ENCODE measurements at places on chromosomes 5 and 9. TPM values are rescaled to one million over a fixed set of nuclear protein-coding genes. Genes with fewer than 3 reads are reported as not detected.

The GAS1 gene
- polyA plus RNA-seq: 116 TPM

DNA sequence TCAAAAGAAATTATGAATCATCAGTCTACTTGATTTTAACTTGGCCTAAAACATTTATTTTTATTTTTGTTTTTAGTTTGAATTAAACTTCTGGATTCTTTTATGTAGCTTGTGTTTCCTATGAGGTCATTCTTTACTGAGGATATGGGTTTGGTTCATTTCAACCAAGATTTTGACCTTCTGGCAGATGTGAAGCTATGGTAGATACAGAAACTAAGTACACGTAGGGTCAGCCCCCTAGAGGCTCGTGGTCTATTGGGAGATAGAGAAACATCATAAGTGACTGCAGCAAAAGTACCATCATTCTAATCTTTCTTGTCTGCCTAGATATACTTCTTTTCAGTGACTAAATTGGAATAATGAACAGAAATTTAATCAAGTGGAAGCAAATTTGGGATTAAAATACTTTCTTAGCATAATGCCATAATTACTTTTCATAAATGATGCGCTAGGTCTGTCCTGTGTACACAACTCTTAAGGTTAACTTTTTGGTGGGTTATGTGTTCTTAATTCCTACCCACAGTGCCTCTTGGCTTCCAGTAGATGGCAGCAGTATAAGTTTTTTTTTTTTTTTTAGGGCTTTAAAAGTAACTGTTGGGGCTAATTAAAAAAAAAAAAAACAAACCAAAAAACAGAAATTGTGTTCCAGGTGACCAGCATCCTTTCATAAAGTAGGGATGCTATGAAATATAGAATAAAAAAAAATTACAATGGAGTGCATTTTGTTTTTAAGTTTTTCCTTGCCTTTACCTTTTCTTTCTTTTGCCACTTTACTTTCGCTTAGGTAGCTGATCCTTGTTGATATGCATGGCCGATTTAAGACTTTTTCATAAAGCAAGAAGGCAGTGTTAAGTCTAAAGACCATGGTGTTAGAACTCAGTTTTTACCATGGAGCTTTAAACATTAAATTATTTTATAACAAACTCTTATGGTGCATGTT is 49.9 kb downstream of the LRRTM2 start:
- peak overlapping the region; percentile 6 for H3K27ac ChIP-seq
- no peak for DNase-seq
- H3K36me3 ChIP-seq: peaks cover 18% of the 10 kb centered on the region
- no peaks in the 10 kb centered on the region for H3K27me3 ChIP-seq
- H3K4me3 ChIP-seq: no peak overlapping the region

GRCh38 chr9:121667890-121668289 is 16.5 kb downstream of the DAB2IP start:
- DNase-seq: no peak
- H3K4me3 ChIP-seq: no peak overlapping the region
- H3K36me3 ChIP-seq: peaks cover 10% of the 10 kb centered on the region
- H3K4me1 ChIP-seq: peaks cover 14% of the 10 kb centered on the region

- no peak overlapping the region for H3K4me3 ChIP-seq
- no peaks in the 10 kb centered on the region for H3K4me1 ChIP-seq
- no peak overlapping the region for H3K27ac ChIP-seq
- DNase-seq: no peak
These were observed 46.3 kb downstream of the NNT start for GRCh38 chr5:43649256-43649655.

GRCh38 chr9:134360897-134361296 is 34.6 kb downstream of the RXRA start:
- H3K27me3 ChIP-seq: no peaks in the 10 kb centered on the region
- H3K27ac ChIP-seq: no peak overlapping the region
- H3K4me3 ChIP-seq: no peak overlapping the region
- peaks cover 57% of the 10 kb centered on the region for H3K4me1 ChIP-seq

The ECM2 gene
- 17.2 TPM for polyA plus RNA-seq

The FOXD4L3 gene
- polyA plus RNA-seq: 0.20 TPM

GRCh38 chr5:9126490-9126889 is 419.4 kb downstream of the SEMA5A start:
- no peak overlapping the region for H3K27ac ChIP-seq
- no peaks in the 10 kb centered on the region for H3K27me3 ChIP-seq
- DNase-seq: no peak
- H3K36me3 ChIP-seq: no peaks in the 10 kb centered on the region

The SPATA31D1 gene
- polyA plus RNA-seq: not detected

The PTPRD gene
- polyA plus RNA-seq: 80.0 TPM

- peak; percentile 76 for DNase-seq
- H3K27me3 ChIP-seq: no peaks in the 10 kb centered on the region
- H3K27ac ChIP-seq: peak overlapping the region; percentile 79
- H3K4me3 ChIP-seq: peak overlapping the region; percentile 77
These were observed 813 bp downstream of the GNAQ start for GRCh38 chr9:78030553-78031443.

DNA sequence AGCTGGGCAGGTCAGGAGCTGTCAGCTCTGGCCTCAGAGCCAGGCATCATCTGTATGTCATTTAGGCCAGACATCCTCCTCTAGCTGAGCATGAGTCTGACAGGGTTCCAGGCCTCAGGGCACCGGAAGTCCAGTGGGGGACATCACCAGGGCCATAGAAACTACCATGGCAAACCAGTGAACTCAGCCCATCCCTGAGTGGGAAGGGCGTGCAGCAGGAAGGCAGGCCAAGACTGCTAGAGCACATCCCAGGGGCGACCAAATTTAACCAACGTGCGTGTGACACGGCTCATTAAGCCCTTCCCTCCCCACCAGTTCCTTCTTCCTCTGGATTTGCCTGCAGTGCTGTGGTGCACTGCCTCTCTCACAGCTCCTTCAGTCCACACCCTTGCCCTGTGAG is 75.9 kb downstream of the COL27A1 start:
- no peak for DNase-seq
- H3K36me3 ChIP-seq: peaks cover 31% of the 10 kb centered on the region
- H3K27ac ChIP-seq: peak overlapping the region; percentile 51
- H3K27me3 ChIP-seq: no peaks in the 10 kb centered on the region
- H3K4me1 ChIP-seq: peaks cover 73% of the 10 kb centered on the region

DNA sequence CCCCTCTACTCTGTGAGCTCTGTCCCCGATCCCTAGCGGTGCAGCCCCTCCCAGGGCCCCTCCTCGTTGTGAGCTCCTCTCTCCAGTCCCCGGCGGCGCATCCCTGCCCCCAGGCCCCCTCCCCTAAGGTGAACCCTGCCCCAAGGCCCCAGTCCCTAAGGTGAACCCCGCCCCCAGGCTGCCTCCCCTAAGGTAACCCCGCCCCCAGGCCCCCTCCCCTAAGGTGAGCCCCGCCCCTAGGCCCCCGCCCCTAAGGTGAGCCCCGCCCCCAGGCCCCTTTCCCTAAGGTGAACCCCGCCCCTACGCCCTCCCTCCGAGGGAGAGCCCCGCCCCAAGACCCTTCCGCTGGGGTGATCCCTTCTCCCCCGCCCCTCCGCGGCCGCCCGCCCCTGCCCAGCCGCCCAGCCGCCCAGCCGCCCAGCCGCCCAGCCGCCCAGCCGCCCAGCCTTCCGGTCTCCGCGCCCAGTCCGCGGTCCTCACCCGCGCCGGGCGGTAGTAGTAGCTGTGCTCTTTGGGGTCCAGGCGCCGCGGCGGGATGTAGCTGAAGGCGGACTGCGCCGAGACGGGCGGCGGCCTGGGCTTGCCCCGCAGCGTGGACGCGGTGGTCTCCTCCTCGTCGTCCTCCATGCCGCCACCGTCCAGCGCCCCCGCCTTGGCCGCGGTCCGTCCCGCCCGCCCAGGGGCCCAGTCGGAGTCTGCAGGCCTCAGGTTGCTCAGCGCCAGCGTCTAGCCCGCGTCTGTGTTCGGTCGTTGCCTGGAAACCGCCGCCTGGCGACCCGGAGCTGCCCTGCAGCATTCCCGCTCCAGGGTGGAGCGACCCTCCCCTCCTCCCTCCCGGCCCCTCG is at the start of gene CFAP90:
Gene CFAP90 (minus strand): TSS at position 739 of the 845 bp plus-strand sequence. CDS start 112 bp downstream, at position 627.
- no peak within 1 kb of the TSS for H3K27ac ChIP-seq
- peaks cover 15% of the 10 kb centered on the region for H3K4me1 ChIP-seq
- H3K36me3 ChIP-seq: no peaks in the 10 kb centered on the region
- peak within 1 kb of the TSS; percentile 37 for H3K4me3 ChIP-seq
- H3K27me3 ChIP-seq: peaks cover 22% of the 10 kb centered on the region

GRCh38 chr9:130681769-130682420 is 11.7 kb upstream of the EXOSC2 start:
- H3K4me1 ChIP-seq: peaks cover 12% of the 10 kb centered on the region
- H3K4me3 ChIP-seq: peak overlapping the region; percentile 34
- no peak overlapping the region for H3K27ac ChIP-seq
- no peaks in the 10 kb centered on the region for H3K36me3 ChIP-seq
- H3K27me3 ChIP-seq: peaks cover 52% of the 10 kb centered on the region

GRCh38 chr5:148839960-148840359 is 13.5 kb downstream of the ADRB2 start:
- H3K27me3 ChIP-seq: no peaks in the 10 kb centered on the region
- H3K36me3 ChIP-seq: no peaks in the 10 kb centered on the region
- no peak overlapping the region for H3K27ac ChIP-seq
- no peak for DNase-seq
- H3K4me1 ChIP-seq: no peaks in the 10 kb centered on the region

The SIT1 gene
- 0.27 TPM for polyA plus RNA-seq

The NTNG2 gene
- 0.54 TPM for polyA plus RNA-seq

The EGFL7 gene
- polyA plus RNA-seq: 56.8 TPM

The PCDHB6 gene
- polyA plus RNA-seq: 1.5 TPM

DNA sequence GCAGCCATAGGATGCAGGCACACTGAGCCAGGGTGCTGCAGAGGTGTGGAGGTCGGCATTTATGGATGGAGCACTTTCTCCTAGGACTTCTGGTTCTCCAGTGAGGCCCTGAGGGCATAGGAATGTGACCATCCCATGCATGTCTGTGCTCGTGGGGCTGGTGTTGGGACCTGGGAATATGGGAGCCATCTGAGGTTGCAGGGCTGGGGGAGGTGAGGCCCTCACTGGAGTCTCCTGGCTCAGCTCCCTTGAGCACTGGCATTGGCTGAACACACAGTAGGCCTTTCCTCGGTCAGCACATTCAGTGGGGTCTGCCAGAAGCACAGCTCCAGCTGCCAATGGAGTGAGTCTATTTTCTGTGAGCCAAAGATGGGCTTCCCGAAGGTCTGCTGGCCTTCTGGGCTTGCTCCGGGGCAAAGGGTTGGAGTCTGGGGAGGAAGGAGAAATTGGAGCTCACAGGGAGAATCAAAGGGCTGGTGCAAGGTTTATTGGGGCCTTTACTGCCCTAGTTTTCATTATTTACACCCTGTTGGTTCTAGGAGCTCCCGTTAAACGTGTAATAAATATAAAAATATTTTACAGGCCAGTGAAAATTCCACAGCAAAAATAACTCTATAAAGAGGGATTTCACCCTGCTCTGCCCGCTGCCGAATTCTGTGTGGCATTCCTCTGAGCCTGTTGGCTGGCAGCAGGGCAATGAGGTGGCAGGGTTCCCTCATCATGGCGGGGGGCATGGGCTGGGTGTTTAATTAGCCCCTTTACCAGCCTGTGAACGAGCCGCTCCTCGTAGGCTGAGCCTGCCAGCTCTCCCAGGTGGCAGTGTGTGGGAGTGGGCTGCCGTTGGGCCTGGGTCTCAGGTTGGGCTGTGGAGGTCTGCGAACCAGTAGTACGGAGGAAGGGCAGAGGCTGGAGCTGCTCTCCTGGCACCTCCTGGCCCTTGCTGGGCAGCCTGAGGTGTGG is 31.6 kb upstream of the PITX1 start:
- H3K27me3 ChIP-seq: peaks cover 11% of the 10 kb centered on the region
- no peak overlapping the region for H3K27ac ChIP-seq
- peaks cover 27% of the 10 kb centered on the region for H3K4me1 ChIP-seq
- no peak for DNase-seq

DNA sequence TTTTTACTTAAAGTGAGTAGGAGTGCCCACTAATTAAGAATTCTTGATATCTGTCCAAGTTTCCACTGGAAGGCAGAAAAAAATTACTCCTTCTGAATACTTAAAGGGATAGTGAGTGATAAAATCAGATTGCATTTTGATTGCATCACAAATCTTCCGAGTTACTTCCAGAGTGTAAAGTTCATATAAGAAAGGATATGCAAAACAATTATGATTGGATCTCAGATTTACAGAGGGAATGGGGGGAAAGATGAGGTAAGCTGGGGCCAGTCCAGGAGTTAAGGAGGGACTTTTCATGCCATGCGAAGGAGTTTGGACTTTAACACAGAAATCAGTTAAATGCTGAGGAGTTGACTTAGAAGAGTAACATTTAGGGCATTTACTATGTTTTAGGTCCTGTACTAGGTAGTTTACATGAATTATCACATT is 9.3 kb upstream of the RNF145 start:
- H3K4me3 ChIP-seq: no peak overlapping the region
- no peaks in the 10 kb centered on the region for H3K27me3 ChIP-seq
- no peak overlapping the region for H3K27ac ChIP-seq

DNA sequence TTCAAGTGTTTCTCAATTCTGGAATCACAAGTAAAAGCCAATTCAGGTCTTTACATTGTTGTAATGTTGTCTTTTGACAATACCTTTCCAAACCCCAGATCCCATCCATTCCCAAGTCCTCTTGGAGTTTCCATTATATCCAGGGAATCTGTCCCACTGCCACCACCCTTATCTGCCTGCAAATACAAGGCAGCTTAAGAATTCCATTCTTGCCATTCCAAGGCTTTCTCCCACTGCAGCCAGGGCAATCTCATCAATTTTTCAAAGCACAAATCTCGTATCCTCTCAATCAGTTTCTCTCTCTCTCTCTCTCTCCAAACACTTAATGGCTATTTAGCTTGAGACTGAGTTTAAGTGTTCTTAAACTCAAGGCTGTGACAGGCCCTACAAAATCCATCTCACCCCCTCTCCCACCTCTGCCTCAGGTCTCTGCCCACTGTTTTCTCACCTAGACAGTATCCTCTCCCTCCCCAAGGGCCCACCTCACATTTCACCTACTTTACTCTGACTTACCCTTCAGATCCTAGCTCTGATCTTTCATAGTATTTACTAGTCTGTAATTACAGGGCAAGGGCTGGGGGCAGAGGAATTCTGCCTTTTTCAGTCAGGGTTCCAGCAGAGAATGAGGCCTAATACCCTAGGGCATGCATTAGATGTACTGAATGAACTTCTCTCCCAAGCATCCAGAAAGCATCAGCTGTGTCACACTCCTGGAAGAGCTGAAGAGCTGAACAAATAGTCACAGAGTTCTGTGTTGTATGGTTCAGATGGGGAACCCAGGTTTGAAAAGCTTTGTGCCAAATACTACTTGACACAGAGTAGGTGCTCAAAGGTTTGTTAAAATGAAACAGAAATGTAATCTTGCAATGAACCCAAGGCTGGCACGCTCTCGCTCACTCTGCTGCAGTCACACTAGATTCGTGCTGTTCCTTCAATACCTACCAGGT is 46.0 kb downstream of the RAPGEF1 start:
- no peaks in the 10 kb centered on the region for H3K36me3 ChIP-seq
- no peaks in the 10 kb centered on the region for H3K27me3 ChIP-seq
- no peak overlapping the region for H3K27ac ChIP-seq
- peaks cover 41% of the 10 kb centered on the region for H3K4me1 ChIP-seq

GRCh38 chr9:28892538-28892937 is 1319.3 kb upstream of the C9orf72 start:
- H3K27ac ChIP-seq: no peak overlapping the region
- no peak for DNase-seq
- no peaks in the 10 kb centered on the region for H3K36me3 ChIP-seq
- no peaks in the 10 kb centered on the region for H3K27me3 ChIP-seq
- no peak overlapping the region for H3K4me3 ChIP-seq
- H3K4me1 ChIP-seq: no peaks in the 10 kb centered on the region

GRCh38 chr5:149750596-149750995 is 20.5 kb downstream of the PPARGC1B start:
- H3K27me3 ChIP-seq: no peaks in the 10 kb centered on the region
- H3K4me1 ChIP-seq: peaks cover 6% of the 10 kb centered on the region
- peak; percentile 23 for DNase-seq
- no peaks in the 10 kb centered on the region for H3K36me3 ChIP-seq
- H3K4me3 ChIP-seq: no peak overlapping the region

Measured in muscle of leg (tissue), 16 donors.